ENCODE measurements at places on chromosomes 2 and 18. TPM values are rescaled to one million over a fixed set of nuclear protein-coding genes. Genes with fewer than 3 reads are reported as not detected.
A peak's percentile ranks its signal among the peaks of the same experiment; 100 is the strongest.

GRCh38 chr2:105395691-105396090 lies 3.2 kb downstream of the FHL2 start:
- H3K4me3 ChIP-seq: no peak overlapping the region
- peaks cover 15% of the 10 kb centered on the region for H3K4me1 ChIP-seq
- no peak for DNase-seq

Gene DSG1
- not detected for polyA plus RNA-seq

GRCh38 chr2:185967335-185967734 lies 228.7 kb downstream of the FSIP2 start:
- H3K27ac ChIP-seq: no peak overlapping the region
- H3K27me3 ChIP-seq: no peaks in the 10 kb centered on the region
- H3K4me1 ChIP-seq: no peaks in the 10 kb centered on the region
- no peak for DNase-seq
- no peak overlapping the region for H3K4me3 ChIP-seq

DNA sequence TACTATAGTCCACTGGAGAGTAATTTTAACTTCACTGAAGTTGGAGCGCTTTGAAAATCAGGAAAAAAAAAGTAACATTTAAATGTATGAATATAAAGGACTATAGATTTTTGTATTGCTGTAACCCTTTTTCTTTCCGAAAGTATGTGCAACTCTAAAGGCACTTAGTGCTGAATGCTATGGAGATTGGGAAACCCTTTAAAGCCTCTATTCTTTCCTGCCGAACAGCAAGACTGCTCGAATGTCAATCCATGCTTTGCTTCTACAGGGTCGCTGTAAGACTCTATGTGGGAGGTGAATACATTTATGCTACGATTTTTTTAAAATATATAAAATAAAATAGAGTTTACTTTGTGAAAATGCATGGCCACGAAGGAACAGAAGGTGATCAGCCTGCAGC lies 825 bp downstream of the GRB14 start:
- no peak overlapping the region for H3K27ac ChIP-seq
- H3K36me3 ChIP-seq: 0 out of 2 replicates have a peak, but pooled peaks cover 2% of the 10 kb centered on the region
- H3K4me1 ChIP-seq: no peaks in the 10 kb centered on the region
- no peaks in the 10 kb centered on the region for H3K27me3 ChIP-seq
- DNase-seq: no peak
- H3K4me3 ChIP-seq: peak overlapping the region; percentile 88

Gene ASB18
- not detected for polyA plus RNA-seq

DNA sequence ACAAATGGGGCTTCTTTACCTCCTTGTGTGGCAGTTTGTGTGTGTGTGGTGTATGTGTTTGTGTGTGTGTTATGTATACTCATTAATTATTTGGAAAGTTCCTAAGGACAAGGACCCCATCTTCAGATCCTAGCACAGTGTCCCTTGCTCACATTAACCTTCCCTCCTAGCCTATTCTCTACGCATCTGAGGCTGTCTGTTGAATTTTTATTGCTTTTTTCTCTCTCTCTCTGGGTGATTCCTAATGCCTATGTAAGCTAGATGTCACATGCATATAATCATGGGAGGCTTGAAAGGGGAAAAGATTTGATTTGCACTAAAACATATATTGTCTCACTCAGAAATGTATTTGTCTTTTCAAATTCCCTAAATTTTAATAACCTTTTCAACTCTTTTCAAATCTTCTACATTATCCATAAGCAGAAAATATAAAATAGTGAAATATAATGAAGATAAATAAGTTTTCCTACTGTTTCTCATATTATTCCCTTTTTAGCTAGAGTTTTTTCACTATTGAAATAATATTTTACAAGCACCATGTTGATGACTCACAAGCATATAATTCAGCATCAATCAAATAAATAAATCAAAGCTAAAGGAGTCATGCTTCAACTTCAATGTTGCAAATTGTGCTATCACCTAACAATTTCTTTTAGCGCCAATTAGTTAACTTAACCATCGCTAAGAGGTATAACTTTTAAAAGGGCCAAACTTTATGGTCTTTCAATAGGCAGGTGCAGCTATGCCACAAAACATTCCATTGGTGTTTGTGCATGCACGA lies 199.0 kb upstream of the ERBB4 start:
- no peaks in the 10 kb centered on the region for H3K4me1 ChIP-seq
- H3K27ac ChIP-seq: no peak overlapping the region
- H3K36me3 ChIP-seq: no peaks in the 10 kb centered on the region
- DNase-seq: no peak

GRCh38 chr18:27054926-27055325 lies 130.2 kb downstream of the CHST9 start:
- H3K27me3 ChIP-seq: no peaks in the 10 kb centered on the region
- no peak overlapping the region for H3K4me3 ChIP-seq
- no peaks in the 10 kb centered on the region for H3K36me3 ChIP-seq
- H3K4me1 ChIP-seq: no peaks in the 10 kb centered on the region

DNA sequence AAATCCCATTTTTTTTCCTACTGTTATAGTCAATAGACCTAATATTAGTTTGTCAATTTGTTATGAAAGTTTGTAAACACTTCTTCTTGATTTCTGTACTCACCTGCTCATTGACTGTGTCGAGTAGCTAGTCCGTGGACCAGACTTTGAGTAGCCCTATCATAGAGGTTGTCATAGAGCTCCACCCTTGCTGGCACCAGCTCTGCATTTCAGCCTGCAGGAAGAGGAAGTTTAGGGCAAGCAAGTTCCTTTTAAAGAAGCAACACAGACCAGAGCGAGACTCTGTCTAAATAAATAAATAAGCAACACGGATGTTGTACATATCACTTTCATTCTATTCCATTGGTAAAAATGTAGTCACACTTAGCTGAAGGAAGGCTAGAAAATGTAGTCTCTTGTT lies 74.0 kb downstream of the MCFD2 start:
- H3K36me3 ChIP-seq: no peaks in the 10 kb centered on the region
- no peak overlapping the region for H3K4me3 ChIP-seq
- peaks cover 10% of the 10 kb centered on the region for H3K4me1 ChIP-seq
- DNase-seq: no peak
- no peaks in the 10 kb centered on the region for H3K27me3 ChIP-seq

Gene RAD51AP2
- polyA plus RNA-seq: 0.02 TPM

DNA sequence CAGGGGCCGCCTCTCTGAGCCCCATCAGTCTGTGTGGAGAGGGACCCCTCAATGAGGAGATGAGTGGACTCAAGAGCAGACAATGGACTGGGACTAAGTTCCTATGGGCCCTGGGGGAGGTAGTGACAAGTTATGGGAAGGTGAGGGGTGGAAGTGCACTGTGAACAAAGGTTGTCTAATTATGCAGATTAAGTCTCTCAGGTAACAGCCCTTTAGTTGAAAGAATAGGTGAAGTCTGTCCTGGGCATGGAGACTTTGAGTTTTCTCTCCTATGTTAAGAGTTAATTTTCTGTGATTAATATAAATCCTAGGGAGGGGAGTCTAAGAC lies 243.8 kb downstream of the FAM210A start:
- no peak overlapping the region for H3K4me3 ChIP-seq
- H3K4me1 ChIP-seq: no peaks in the 10 kb centered on the region
- no peaks in the 10 kb centered on the region for H3K27me3 ChIP-seq
- DNase-seq: no peak
- H3K27ac ChIP-seq: no peak overlapping the region
- H3K36me3 ChIP-seq: no peaks in the 10 kb centered on the region

Gene AAK1
- polyA plus RNA-seq: 13.4 TPM

DNA sequence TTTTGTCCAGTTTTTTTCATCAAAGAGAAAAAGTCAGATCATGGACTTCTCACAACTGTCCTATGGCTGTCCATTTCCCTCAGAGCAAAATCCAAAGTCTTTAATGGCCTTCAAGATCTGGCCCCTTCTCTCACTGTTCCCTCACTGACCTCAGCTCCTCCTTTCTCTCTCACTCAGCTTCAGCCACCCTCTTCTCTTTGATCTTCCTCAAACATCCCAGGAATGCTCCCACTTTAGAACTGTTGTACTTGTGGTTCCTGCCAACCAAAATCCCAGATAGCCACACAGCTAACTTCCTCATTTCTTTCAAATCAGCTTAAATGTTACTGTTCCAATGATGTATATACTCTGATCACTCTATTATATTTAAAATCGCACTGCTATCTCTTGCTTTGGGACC lies 82.9 kb downstream of the NUP35 start:
- no peak for DNase-seq
- no peaks in the 10 kb centered on the region for H3K4me1 ChIP-seq
- H3K27ac ChIP-seq: no peak overlapping the region
- H3K36me3 ChIP-seq: peaks cover 4% of the 10 kb centered on the region
- H3K27me3 ChIP-seq: no peaks in the 10 kb centered on the region

DNA sequence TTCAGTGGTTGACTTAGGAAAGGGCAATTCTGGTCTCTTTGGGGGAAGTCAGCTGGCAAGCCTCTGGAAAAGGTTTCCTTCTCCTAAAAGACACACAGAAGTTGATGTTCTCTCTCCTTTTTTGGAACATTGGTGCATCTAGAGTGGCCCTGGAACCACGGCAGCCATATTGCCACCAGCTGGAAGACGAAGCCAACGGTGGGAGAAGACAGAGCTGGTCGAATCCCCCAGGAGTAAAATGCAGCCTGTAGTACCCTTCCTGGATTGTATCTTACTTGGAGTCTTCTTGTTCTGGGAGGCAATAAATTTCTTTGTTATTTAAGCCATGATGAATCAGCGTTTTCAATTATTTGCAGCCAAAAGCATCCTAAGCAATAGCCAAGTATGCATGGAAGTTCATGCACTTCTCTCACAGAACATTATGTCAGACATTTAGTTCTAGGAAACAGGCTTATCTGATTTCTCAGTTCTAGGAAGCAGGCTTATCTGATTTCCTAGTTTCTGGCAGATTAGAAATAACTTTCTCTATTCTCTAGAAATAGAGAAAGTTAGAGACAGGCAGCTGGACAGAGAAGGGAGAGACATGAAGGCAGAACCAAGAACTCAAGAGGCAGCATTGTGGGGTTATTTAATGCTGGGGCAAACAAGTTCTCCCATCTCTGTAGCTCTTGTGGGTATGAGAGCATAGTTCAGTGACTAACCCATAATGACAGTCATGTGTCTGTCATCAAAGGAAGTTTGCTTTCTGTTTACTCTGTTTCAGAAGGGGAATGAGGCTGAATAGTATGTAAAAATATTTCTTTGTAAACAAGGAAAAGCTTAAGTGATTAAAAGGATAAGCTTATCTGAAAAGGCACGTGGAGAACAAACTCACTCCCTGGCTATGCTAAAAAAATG lies 40.5 kb upstream of the NABP1 start:
- no peak overlapping the region for H3K4me3 ChIP-seq
- H3K36me3 ChIP-seq: no peaks in the 10 kb centered on the region
- peak overlapping the region; percentile 9 for H3K27ac ChIP-seq
- peaks cover 19% of the 10 kb centered on the region for H3K4me1 ChIP-seq

Gene CIB4
- polyA plus RNA-seq: not detected

DNA sequence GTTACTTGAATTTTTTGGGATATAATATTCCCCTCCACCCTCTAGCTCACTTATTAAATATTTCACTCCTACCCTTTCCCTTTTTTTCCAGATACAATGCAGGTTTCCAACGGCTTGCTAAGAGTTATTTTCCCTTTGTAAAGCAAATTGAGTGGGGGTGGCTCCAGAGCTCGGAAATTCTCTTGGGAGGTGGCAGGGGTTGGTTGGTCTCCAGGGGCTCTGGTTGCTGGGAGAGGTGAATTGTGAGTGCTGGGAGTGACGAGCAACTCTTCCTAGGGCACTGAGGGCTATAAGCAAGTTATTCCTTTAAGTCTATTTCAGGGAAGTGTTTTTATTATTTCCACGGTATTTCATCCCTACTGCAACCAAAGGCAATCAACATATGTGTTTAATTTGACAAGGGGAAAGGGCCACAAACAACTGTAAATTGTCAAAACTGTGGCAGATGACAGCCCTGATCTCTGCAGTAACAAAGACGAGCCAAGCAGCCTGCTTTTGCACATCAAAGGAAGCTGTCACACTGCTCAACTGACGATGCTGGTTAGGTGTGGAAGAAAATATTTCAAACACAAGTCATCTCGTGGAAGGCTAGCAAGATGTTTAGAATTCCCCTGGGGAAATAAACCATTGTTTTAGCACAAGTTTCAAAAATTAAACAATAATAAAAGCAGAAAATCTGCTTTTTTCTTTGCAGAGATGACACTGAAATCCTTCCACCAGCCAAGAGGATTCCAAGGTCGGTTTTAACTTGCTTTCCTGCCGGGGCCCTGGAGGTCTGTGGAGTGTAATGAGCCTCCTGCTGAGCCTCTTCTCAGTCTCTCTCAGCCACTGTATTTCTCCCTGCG lies 34.8 kb upstream of the ASXL2 start:
- H3K27ac ChIP-seq: no peak overlapping the region
- H3K27me3 ChIP-seq: no peaks in the 10 kb centered on the region
- H3K4me1 ChIP-seq: peaks cover 7% of the 10 kb centered on the region
- no peaks in the 10 kb centered on the region for H3K36me3 ChIP-seq

DNA sequence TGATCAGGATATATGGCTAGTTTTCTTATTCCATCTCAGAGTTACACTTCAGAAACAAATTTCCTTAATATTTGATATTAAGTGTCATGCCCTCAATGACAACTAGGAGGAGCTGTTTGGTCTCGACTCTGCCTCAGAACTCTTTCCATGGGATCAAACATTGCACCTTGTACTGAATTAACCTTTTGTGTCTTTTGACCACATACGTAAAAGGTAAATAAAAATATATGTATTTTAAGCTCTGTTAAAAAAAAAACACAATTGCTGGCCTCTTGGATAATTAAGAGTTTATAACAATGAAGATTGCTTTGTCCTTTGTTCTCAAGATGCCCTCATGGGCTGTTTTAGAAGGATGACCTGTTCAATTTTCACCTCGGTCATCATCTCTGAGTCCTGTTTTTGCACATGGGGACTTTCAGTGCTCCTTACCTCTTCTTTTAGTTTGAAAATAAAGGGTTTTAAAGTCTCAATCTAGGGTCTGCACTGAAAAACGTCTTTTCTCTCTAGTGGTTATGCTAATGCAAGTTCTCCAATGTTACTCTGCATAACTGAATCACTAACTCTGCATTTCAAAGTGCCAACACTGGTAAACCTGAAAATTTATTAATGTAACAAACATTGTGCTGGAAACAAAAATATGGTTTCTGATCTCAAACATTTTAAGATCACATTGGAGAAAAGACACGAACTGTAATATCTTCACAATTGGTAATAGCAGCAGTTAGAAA lies 18.8 kb upstream of the FN1 start:
- H3K36me3 ChIP-seq: no peaks in the 10 kb centered on the region
- no peak overlapping the region for H3K27ac ChIP-seq

DNA sequence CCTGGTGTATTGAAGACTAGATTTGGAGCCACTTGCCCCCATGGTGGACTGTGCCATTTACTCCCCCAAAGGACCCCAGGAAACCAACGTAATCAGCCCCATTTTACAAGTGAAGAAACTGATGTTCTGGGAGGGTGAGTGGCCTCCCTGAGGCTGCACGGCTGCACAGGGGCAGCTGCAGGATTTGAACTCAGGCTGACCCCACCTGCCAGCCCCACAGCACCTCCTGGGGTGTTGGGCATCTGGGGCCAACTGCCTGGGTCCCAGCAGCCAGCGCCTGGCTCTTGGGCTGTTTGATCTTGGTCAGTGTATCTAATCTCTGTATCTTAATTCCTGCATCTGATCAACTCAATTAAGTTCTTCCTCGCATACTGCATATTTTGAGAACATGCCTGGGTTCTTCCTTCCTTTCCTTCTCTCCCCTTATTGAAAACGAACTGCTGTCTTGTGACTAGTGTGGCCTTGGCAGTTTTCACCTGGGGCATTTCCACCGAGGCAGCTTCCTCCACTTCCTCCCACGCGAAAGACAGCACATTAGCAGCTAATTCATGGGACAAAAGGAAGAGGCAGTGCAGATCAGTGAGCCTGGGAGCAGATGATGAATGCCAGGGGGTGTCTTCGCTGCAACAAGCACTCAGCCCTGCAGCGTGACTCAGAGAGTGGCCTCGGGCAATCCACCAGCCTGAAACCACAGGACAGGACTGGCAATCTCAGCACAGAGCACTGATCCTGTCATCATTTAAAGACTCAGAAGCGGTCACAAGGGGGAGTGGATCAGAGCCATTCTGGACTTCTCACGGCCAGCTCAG lies 184.1 kb upstream of the RAB12 start:
- no peaks in the 10 kb centered on the region for H3K27me3 ChIP-seq
- no peak overlapping the region for H3K4me3 ChIP-seq
- H3K27ac ChIP-seq: peak overlapping the region; percentile 55
- H3K36me3 ChIP-seq: no peaks in the 10 kb centered on the region

Data from SK-N-SH (cell line).